Effector memory CD8-positive, alpha-beta T cell (primary cell): ENCODE measurements at places on chromosomes 4 and X.

GRCh38 chr4:142404191-142404611 lies 441.9 kb downstream of the INPP4B start:
- H3K27ac ChIP-seq: peak overlapping the region; percentile 60
- peak overlapping the region; percentile 92 for H3K4me3 ChIP-seq
- DNase-seq: no peak
- no peaks in the 10 kb centered on the region for H3K27me3 ChIP-seq

DNA sequence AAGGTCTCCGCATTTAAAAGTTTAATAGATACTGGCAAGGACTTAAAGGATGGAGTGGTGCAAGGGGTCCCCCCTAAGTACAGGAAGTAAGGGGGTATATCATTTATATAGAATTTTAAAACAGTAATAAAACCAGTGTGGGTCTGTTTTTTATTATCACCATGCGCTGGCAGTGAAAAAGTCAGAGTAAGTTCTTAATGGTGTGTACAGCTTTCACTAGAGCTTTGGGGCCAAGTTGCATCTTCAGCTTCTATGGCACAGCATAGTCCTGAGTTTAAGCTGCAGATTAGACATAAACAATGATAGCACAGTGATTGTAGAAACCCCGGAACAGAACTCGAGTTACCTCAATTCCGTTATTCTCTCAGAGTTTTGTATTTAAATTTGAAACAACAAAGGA lies 27.6 kb downstream of the RHOH start:
- DNase-seq: no peak
- H3K27me3 ChIP-seq: no peaks in the 10 kb centered on the region
- H3K4me1 ChIP-seq: peaks cover 63% of the 10 kb centered on the region
- peak overlapping the region; percentile 82 for H3K4me3 ChIP-seq
- peaks cover 83% of the 10 kb centered on the region for H3K36me3 ChIP-seq

- DNase-seq: no peak
- H3K36me3 ChIP-seq: no peaks in the 10 kb centered on the region
- H3K27me3 ChIP-seq: no peaks in the 10 kb centered on the region
Observed at GRCh38 chrX:39896951-39897740, 200.6 kb downstream of the BCOR start.

DNA sequence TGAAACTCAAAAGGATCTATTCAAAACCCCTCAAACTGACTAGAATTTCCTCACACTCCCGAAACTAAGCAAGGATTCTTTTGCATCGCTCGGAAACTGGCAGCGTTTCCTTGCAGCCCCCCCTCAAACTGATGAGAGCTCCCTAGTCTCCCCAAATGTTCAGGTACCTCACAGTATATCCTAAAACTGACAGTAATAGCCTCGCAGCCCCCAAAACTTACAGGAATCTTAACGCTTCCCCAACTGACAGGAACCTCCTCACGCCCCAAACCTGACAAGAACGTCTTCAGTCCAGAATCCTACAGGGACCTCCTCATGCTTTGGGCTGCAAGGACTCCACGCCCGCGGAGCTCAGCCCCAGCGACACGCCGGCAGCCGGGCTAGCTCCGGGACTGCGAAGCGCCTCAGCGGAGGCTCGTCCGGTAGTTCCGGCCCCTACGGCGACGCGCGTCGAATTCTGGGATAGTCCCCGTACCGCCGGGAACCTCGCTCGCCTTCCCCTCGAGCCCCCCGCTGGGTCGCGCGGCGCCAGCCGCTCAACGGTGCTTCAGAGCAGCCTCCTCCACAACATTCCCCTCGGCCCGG lies 640 bp downstream of the PHF8 start:
- H3K27me3 ChIP-seq: no peaks in the 10 kb centered on the region
- H3K36me3 ChIP-seq: peaks cover 34% of the 10 kb centered on the region
- peak overlapping the region; percentile 94 for H3K27ac ChIP-seq
- H3K4me3 ChIP-seq: peak overlapping the region; percentile 89
- no peak for DNase-seq

GRCh38 chr4:89755220-89755619 lies 81.7 kb downstream of the SNCA start:
- DNase-seq: no peak
- no peak overlapping the region for H3K27ac ChIP-seq
